ENCODE measurements at places on chromosomes 16 and 17.

DNA sequence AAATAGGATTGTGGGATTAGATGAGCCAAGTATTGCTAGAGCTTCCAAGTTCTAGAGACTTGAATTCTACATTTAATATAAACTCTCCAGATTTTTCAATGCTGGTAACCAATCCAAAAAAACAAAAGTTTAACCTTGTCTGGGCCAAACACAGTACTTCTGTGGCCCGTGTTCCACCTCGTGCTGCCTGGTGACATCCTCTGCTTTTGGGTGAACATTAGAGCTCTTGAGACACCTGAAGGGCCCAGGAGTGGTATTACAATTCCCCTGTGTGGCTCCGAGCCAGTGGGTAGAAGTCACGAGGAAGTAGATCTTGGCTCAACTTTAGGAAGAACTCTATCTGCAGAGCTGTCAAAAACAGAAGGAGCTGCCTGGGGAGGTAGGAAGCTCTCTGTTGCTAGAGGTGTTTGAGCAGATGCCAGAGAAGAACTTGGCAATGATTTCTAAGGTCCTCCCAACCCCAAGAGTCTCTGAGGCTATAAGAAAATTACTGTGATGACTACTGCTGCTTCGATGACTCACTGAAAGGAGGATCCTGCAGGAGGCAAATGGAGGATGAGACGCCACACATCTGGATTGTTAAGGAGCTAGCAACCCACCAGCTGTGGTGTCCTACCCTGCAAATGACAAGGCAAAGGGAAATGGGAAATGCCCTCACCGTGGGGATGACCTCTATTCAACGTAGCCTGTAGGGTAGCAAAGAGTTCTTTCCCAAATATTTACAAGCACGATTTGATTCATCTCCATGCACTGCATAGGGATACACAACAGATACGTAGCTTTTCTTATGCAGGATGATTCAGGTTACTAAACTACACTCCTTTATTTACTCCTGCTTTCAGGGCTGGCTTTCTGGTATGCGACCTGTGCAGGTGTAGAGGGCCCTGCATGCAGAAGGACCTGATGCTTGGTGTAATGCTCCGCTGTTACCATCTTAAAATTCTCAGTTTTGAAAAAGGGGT is 45.8 kb upstream of the GAS7 start:
- DNase-seq = no peak

- DNase-seq = no peak
Measured at GRCh38 chr17:1834380-1835149, 4.8 kb downstream of the RPA1 start.

DNA sequence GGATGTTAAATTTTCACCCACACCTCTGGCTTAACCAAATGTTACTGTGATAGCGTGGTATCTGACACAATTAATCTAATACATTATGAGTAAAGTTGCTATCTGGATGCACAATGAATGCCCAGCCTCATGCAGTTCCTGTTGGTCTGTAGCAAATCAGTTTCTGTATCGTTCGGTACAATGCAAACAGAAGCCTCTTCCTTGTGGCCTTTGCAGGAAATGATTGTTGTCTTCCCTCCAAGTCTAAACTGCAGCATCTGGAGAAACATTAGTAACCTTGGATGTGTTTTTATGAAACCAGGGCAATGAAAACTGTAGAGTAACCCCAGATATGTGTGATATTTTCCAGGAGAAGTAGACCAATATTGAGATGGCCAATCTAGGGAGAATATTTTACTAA is 46.8 kb downstream of the CYB561 start:
- no peak for DNase-seq

GRCh38 chr17:5694551-5694950 is 110.2 kb upstream of the NLRP1 start:
- DNase-seq = no peak

DNA sequence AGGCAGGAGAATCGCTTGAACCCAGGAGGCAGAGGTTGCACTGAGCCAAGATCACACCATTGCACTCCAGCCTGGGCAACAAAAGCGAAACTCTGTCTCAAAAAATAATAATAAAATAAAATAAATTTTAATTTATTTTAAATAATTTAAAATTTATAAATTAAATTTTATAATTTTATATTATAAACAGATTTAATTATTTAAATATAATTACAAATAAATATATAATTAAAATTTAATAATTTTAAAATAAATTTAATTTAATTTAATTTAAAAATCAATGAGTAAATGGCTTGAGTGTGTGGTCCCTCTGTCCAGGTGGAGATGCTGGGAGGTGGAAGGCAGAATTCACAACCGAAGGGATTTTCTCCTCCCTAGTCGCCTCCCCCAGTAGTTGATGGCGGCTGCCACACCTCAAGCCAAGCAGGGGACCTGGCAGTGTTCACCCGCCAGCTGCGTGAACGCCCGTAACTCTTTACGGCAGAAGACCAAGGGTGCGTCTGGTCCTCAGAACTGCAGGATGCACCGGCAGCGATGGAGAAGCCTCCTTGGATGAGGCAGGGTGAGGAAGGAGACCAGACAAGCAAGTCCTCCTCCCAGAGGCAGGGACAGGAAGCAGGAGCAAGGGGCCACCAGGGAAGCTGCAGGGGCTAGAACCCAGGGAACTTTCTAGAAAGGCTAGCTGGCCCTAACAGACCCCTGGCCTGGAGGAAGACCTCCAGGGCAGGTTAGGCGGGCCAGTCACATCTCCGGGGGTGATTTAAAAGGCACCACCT is 22.9 kb upstream of the KRT17 start:
- no peak for DNase-seq

GRCh38 chr17:78524870-78525510 is 52.2 kb downstream of the DNAH17 start:
- no peak for DNase-seq

GRCh38 chr17:72928454-72929136 is 163.9 kb downstream of the SLC39A11 start:
- DNase-seq = no peak

- DNase-seq = no peak
Measured at GRCh38 chr17:48439875-48440505, 10.0 kb upstream of the SKAP1 start.

- no peak for DNase-seq
Measured at GRCh38 chr16:22315979-22316378, 18.8 kb downstream of the POLR3E start.

DNA sequence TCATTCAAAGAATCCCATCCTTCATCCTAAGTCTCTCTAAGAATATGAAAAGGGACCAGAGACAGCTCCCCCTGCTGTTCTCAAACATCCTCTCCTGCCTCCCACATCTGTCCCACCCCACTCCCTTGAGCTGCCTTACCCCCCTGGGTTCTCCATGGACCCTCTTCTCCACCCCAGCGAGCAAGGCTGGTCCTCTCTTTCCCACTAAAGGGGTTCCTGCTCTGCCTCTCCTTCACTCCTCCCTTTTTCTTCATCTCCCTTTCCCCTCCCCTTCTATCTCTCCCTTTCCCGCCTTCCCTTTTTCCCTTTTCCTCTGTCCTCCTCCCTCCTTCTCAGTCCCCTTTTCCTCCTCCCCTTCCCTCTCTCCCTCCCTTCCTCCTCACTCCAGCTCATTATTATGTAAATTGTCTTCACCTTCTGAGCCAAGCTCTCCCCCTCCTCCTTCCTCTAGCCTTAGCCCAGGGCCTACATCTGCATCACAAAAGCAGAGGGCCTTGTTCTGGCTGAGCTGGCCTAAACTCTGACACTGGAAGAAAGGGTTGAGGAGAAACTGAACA is 90.0 kb downstream of the GNAO1 start:
- peak; percentile 89 for DNase-seq

GRCh38 chr16:4534151-4534790 is 4.3 kb downstream of the CDIP1 start:
- no peak for DNase-seq

GRCh38 chr16:72455743-72456659 is 284.0 kb upstream of the PMFBP1 start:
- no peak for DNase-seq

- no peak for DNase-seq
Measured at GRCh38 chr17:77750427-77751043, 208.0 kb upstream of the TNRC6C start.

All from neuronal stem cell (in vitro differentiated cells).